AG08396 (cell line): ENCODE measurements at places on chromosomes 6 and 20.

GRCh38 chr20:10180651-10181235, 37.9 kb upstream of the SNAP25 start:
- DNase-seq = no peak

DNA sequence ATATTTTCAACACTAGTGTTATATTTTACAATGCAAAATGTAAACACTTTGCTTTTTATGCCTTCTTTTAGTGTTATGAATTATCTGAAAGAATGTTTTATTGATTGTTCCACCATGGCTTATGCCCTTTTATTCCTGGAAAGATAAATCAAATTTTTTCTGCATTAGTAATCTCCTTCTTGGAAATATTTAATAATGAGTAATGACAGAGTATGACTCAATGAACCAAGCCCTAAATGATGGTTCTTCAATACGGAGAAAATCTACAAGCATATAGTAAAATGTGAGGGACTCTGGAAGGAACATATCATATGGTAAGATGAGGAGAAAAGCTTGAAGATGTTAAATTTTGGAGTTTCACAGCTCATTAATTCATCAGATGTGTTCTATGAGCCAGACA, 929.6 kb downstream of the C6orf118 start:
- DNase-seq = no peak

DNA sequence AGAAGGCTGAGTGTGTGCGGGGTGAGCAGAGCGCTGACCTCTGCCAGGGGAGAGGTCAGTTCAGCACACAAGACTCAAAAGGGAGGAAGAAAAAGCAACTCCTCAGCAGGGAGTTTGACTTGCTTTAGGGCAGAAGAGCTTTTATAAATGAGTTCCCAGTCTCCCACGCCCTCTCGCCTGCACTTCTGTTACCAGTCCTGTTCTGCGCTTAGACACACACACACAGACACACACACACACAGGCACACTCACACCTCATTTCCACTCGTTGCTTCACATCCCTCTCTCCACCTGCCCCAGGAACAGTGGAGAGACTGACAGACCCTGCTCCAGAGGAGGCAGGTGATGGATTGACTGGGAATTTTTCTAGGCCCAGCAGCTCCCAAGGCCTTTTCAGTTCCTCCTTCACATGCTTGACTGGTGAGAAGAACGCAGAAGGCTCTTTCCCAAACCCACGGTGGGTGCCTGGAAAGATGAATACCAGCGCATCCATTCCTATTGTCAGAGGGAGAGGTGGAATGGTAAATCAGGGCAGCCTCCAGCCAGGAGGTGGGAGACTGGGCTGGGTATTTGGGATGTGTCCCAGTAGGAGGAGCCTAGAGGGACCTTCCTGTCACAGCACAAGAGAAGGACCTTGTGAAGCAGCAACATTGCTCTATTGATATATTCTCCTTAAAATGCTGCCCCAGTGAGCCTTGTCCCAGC, 43.7 kb downstream of the JAG1 start:
- DNase-seq = no peak

GRCh38 chr20:19981031-19981451, 36.1 kb upstream of the NAA20 start:
- no peak for DNase-seq

DNA sequence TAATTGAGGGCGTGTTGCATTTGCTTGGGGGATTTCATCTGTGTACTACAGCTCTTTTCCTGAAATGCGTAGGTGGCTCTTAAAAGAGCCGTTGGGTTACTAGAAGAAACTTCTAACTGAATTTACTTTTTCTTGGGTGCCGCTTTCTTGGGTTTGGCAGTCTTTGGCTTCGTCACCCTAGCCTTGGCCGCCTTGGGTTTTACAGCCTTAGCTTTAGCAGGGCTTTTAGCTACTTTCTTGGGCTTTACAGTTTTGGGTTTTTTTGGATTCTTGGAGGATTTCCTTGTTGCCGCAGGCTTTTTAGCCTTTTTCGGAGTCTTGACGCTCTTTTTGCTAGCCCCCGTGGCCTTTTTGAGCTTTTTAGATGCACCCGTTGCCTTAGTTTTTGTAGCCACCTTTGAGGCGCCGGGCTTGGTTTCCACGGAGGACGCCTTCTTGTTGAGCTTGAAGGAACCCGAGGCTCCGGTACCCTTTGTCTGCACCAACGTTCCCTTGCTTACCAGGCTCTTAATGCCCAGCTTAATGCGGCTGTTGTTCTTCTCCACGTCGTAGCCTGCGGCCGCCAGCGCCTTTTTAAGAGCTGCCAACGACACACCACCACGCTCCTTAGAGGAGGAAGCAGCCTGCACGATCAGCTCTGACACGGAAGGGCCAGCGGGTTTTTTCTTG, 54.5 kb downstream of the TRIM38 start:
- no peak for DNase-seq

DNA sequence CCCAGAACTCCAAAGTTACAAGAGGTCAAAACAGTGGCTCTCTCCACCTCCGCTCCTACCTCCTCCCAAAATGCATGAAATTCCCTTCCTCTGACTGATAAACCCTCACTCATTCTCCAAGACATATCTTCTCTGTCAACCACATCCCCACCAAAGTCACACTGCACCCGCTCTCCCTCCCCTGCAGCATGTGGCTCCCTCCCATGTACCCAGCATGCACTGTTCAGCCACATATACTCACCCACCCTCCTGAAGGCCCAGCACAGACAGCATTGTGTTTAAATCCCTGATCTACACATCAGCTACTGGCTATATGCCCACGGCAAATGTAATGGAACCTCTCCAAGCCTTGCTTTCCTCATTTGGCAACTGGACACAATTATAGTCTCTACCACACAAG, 5.5 kb upstream of the POU5F1 start:
- DNase-seq = peak; percentile 71

DNA sequence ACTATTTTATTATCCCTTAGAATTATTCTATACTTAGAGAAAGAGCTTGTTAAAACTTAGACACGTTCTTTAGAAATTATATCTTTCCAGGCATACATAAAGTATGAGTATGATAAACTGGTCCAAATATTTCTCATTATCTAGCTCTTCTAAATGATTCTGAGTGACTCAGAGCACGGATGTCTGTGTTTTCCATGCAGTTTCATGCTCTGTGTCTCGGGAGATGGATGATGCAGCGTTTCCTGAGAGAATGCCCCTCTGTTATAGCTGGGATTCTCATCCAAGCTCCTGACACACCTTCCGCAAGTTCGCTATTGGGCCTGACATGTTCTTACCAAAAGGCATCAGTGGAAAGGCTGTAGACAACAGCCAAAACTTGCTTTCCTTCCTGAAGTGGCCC, 19.3 kb downstream of the SIRT5 start:
- DNase-seq = no peak

DNA sequence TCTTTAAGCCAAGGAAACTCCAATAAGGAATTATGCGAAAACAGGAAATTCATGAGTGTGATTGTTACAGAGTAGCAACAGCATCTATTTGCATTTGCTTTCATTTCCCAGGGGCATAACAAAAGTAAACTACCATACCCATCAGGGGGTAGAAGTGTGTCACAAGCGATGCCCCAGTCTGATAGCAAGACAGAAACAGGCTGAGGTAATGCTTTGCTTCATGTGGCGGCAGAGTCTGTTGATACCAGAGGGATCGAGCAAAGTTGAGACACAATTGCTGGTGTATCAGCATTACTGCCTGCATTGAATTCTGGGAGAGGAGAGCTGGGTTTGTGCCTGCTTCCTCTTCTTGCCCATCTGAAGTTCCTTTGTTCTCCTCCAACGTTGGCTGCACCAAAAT, 51.2 kb upstream of the LYRM2 start:
- no peak for DNase-seq

GRCh38 chr20:58008413-58008812, 220.0 kb downstream of the ANKRD60 start:
- no peak for DNase-seq

GRCh38 chr6:109801794-109802193, 110.7 kb downstream of the FIG4 start:
- no peak for DNase-seq
